SK-N-SH treated with all-trans-retinoic acid at 6 μM for 48 hours (cell line): ENCODE measurements at places on chromosomes 3 and 15.

DNA sequence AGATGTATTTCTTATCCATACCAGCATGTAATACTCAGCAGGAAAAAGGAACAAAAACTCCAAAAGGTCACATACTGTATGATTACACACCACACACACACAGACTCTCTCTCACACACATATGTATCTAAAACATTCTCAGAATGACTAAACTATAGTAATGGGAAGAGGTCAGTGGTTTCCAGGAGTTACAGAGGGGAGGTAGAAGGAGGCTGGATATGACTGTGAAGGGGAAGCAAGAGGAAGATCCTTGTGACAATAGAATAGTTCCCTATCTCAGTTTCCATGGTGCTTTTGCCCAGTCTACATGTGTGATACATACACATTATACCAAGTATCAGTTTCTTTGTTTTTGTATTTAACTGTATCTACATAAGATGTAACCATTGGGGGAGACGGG lies 190.1 kb downstream of the IL5RA start:
- ATAC-seq: no peak

- ATAC-seq: no peak
These were observed 27.8 kb upstream of the C15orf40 start for GRCh38 chr15:83039206-83039605.

DNA sequence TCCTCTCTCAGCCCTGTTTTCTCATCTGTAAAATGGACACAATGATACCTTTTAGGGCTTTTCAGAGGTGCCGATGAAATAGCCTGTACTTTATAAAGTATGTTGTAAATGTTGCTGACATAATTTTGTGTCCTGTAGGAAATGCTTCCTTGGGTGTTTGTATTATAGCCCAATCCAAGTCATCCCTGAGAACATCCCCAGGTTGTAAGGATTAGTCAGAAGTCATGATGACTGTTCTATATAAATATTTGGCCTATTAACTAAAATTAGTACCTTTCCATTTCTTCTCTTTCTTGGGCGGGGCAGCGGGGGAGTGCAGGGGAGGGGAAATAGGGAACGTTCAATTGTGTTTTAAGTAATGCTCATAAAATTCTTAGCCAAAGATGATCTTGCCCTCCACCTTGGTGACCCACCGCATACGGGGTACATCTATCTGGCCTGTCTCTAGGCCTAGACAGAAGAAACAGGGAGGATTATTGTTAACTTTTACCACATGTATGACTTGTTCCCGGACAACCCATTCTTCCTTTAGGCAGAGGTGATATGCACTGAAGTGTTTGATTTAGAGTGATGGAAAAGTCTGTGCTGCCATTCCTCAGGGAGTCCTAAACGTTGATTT lies 120.7 kb downstream of the VGLL4 start:
- no peak for ATAC-seq

DNA sequence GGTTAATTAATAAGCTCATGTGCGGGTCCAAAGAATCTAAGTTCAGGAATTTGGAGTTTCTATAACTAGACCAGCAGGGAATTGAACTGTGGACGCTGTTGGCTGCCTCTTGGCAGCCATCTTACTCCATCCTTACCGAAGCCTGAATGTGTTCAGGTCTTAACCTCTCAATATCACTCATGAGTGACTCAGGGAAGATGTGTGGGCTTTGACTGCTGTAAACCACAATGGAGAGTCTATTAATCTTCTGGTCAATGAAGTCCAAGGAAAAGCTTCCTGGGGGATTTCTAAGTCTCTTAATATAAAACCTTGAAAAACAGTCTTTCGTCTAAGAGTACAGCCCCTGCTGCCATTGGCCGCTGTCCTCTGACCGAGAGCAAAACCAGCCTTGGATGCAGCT lies 46.7 kb upstream of the OXTR start:
- no peak for ATAC-seq
